ENCODE measurements at places on chromosomes 7 and 10.

DNA sequence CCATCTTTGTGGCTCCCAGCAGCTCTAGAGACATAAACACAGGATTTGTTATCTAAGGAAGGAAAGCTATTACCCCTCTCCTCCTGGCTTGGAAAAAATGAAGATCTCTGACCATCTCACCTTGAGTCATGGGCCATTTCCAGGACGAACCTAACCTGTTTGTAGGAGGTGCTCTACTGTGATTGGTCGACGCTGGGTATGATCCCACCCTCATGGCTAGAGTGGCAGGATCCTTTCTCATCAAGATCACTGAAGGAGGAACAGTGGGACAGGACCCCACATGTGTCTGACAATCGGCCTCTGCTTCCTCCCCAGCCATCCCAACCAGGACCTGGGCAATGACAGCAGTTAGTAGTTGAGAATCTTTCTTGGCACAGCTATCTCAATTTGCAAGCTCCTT lies 144.1 kb downstream of the EMX2 start:
- DNase-seq, result no peak

GRCh38 chr10:125757742-125758141 lies 17.9 kb downstream of the MMP21 start:
- DNase-seq, result no peak

DNA sequence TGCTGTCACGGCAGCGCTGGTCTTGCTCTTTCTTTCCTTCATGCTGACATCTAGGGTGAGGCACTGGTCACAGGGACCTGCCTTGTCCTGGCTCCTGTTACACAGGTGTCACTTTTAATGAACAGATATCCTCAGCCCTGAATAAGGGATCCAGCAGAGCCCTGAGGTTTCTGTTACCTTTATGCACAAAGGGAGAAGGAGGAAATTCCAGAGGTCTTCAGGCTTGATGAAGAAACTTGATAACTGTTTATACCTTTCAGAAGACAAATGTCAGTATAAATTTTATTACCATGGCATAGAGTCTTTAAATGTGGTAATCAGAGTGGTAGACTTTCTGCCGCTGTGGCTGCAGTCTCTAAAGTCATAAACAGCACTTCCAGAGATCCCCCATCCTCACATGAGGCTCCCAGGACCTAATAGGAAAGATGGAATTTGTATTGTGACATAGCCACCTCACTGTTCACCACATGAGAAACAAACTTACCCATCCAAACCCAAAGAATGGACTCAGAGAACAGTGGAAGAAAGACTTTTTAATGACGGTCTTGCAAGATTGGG lies 2.7 kb downstream of the LRRC27 start:
- no peak for DNase-seq

DNA sequence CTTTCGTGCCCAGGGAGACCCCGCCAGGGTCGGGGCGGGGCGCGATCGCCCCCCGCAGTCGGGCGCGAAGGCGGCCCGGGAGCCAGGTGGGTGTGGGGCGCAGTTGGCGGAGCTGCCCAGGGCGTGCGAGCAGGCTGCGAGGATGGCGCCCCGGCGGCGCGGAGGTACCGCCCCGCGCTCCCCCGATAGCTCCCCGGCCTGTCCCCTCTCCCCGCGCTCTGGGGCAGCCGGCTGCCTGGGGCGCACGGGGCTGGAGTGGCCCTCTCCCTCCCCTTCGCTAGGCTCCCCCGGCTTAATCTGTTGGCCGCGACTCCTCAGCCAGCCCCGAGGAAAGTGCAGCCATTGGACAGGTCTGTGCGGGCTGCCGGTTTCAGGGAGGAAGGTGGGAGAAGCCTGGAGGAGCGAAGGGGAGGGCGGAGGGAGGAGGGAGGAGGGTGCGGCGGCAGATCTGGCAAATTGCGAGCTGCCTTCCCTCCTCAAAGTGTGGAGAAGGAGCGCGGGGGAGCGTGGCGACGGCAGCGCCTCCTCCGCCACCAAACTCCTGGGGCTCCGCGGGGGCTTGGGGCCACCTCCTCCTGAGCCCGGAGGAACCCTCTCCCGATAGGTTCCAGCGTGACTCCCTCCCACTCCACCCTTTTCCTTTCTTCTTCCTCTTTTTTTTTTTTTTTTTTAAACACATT lies 361 bp upstream of the PLXDC2 start:
- DNase-seq, result no peak

GRCh38 chr7:47488969-47489342 lies 93.0 kb downstream of the TNS3 start:
- DNase-seq, result no peak

DNA sequence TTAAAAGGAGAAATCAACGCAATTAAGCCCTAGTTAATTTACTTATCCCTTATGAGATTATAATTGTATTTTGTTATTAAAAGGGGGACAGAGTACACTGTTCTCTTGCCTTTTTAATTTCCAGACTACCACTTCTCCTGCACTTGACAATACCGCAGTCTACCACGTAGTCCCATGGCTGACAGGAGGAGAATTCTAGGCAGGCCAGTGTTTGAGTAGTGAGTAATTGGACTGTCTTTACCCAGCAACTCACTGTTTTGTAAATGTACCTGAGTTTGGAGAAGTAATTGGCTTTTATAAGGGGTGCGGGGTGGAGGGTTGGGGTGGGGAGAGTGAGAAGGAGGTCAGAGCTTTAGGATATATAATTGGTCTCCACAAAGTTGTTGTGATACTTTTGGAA lies 85.4 kb downstream of the CFTR start:
- no peak for DNase-seq

DNA sequence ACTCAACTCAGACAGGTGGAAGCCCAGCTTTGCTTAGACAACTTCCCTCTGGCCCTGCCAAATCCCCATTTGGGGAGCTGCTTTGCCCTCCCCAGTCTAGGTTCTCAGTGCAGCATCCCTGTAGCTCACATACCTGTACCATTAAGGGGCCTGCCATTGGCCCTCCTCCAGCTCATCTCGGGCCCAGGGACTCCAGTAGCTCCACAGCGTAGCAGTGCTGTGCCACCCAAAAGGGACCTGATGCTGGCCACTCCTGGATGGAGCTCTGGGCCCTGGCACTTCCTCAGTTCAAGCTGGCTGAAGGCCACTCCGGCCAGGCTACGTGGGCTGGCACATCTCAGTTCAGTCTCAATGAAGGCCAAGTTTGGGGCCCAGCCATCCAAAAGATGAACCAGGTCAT lies 7.4 kb downstream of the LRIT1 start:
- no peak for DNase-seq

GRCh38 chr7:5525271-5526099 lies 101.9 kb upstream of the TNRC18 start:
- DNase-seq, result no peak

DNA sequence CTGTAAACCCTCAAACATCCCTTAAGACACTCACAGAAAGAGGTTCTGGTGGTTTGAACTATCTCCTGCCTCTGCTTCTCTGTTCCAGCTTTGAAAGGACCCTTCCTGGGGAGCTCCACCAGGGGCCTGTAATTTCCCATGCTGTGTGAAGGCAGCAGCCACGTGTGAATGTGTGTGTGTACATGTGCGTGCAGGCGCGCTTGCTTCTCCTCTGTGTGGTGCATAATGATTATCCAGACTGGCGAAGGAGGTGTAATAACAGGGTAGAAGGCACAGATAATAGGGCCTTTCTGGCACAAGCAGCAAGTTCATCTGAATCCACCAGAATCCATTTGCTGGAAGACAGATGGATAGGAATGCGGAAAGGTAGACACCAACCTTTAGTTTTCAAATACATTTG lies 466.5 kb downstream of the GRID1 start:
- DNase-seq, result no peak

- DNase-seq, result no peak
Observed at GRCh38 chr7:125459038-125459437, 529.4 kb upstream of the POT1 start.

DNA sequence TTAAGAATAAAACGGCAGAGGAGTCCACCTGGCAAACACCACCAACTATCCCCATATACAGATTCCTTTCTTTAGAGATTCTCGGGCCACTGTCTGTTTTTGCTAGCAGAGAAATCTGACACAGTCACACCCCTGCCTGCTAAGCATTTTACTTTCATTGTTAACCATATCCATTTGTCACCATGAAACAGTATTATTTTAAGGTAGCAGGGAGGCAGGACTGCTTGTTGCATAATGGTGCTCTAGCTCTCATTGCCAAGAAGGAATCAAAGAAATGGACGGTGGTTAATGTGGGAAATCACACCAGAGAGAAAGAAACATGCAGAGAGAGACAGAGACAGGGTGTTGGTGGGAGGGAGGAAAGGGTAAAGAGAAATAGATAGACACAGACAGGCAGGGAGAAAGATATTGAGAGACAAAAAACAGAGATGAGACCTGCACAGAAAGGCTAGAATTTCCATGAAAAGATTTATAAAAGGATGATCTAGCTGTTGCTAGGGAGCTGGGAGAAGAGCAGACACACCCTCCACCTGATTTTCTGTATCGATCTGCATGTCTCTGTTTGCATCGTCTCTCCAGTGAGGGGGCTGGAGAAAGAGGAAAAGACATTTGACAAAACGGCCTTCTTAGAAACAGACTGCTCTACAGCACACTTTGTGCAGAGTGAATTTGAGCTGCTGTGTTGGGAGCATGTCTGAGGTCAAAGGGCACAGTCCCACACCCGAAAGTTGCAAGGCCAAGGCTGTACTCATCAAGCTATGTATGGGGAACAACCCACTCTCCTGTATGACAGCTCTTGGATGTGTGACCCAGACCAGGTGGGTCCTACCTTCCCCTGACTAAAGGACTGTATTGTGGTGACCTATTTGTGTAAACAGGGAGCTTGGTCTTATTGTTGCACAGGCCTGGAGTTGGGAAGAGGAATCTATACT lies 303.1 kb downstream of the FZD1 start:
- DNase-seq, result no peak

GRCh38 chr10:119115926-119116325 lies 12.0 kb downstream of the DENND10 start:
- DNase-seq, result no peak

GRCh38 chr10:95796504-95796903 lies 40.5 kb downstream of the ENTPD1 start:
- DNase-seq, result no peak

DNA sequence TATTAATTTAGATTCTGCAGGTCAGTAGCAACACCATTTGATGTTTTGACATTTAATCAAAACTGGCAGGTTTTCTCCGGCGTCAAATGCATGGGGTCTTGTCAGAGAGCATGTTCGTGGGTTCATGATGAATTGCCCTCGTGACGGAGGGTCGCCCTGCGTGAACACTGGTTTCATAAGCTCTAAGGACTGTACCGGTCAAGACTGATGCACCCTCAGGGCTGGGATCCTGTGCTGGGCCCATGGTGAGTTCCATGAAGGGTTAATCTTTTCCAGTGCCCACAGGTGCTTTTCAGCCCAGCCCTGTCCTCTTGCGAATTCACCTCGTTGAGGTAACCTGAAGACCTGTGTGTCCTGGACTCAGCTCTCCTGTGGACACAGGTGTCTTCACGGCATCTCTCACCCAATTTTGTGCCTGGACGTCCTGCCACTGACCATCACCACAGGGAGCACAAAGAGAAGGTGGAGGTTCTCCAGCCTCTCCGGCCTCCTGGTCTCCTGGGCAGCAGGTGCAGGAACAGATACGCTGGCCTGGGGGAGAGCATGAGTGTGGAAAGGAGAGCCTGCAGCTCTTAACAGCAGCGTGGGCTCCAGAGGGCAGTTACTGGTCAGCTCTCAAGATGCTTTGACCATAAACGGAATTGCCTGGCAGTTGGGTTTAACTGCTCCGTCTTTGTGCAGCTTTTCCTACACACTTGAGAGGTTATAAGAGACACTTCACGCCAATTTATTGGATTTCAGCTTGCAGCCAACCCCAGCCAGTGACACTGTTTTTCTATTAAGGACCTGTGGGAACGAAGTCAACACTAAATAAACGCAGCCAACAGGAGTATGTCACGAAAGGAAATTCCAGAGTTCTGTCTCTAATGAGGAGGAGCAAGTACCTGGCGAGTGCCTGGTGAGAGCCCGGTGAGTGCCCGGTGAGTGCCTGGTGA lies 37.4 kb upstream of the CFAP46 start:
- DNase-seq, result no peak

- no peak for DNase-seq
Observed at GRCh38 chr7:39069031-39069430, 91.3 kb downstream of the POU6F2 start.

DNA sequence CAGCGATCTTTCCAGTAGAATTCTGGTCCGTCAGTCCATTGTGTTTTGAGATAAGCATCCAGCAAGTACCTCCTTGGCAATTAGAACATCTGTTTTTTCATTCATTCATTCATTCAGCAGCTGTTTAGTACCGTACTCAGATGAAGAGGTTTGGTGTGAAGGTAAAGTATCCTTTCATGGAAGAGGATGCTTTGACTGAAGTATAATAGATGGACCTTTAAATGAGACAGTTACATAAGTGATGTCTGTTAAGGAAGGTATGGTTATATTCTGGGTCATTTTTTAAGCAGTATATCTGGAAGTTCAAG lies 1.2 kb downstream of the MAPK8 start:
- no peak for DNase-seq

DNA sequence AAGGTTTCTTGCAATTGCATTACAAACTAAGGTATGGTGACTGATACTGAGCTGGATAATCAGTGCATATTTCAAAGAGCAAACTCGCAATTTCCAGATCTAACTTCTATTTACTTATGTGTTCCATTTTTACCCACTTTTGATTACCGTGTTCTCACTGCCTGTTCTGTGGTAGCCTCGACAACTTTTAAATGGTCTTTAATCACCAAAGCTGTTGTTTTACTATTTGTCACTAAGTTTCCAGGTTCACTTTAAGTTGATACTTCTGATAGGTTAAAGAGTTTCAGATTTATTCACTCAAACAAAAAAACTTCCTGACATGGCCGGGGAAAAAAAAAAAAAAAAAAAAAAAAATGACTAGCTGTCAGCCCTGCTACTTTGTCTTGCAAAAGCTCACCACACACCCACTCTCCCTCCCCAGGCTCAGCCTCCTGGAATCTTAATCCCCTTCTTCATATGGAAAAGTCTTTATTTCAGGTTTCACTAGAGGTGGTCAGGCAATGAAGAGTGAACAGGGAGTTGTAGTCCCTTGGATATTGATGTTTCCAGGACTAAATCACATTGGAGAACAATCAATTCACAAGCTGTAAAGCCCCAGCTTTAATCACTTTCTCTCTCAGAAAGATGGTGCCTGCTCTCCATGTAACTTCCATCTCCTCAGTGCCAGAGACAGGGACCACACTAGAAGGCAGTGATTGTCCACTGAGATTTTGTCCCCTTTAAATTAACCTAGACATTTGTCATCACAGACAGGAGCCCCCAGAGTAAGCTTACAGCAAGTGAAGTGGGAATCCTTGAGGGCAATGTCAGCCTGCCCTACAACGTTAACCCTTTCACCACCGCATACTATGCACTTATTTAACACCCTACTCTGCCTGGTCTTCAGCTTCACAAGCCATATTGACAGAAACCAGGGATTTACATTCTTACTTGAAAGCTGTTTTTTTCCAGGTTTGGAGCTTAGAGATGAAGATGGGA lies 749.1 kb upstream of the SORCS1 start:
- no peak for DNase-seq

DNA sequence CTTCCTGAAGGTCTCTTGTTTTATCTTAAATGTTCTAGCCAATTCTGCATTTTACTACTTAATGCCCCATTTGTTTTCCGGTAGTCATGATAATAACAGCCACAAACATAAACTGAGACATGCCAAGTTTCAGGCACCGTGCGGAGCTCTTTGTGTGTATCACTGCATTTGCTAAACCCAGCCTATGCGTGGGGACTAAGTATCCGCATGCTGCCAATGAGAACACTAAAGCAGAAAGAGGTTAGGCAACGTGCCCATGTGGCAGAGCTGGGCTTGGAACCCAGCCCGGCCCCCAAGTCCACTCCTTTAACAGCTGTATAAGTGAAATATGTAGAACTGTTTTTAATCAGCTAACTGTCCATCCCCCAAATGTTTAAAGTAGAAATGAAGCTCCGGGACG lies 54.1 kb downstream of the SLIT1 start:
- DNase-seq, result no peak

All from stimulated activated CD4-positive, alpha-beta T cell treated with anti-CD3 and anti-CD28 coated beads, TNF-alpha, amount 100 ng/mL, for 1 hour (primary cell).